Activated CD4-positive, alpha-beta T cell treated with anti-CD3 and anti-CD28 coated beads, Interleukin-2, amount 10 ng/mL, durations not matched to agents 24 days and 14 days (primary cell): ENCODE measurements at places on chromosomes 16 and 17. TPM values are rescaled to one million over a fixed set of nuclear protein-coding genes. Genes with fewer than 3 reads are reported as not detected.

The DDX52 gene
- total RNA-seq: 46.6 and 50.0 TPM in 2 replicates

The SPIRE2 gene
- 1.9 and 2.0 TPM in 2 replicates for total RNA-seq

The GDPD1 gene
- total RNA-seq: 1.8 and 2.7 TPM in 2 replicates

The GNGT2 gene
- 18.2 and 19.5 TPM in 2 replicates for total RNA-seq

The QRICH2 gene
- 2.2 and 2.5 TPM in 2 replicates for total RNA-seq

The SMIM22 gene
- not detected in 2 replicates for total RNA-seq

The FTO gene
- 60.8 and 61.1 TPM in 2 replicates for total RNA-seq

The KRTAP9-4 gene
- not detected in 2 replicates for total RNA-seq

The IRF8 gene
- 235 and 248 TPM in 2 replicates for total RNA-seq

The HOXB8 gene
- not detected in 2 replicates for total RNA-seq

The DBF4B gene
- total RNA-seq: 25.2 and 25.7 TPM in 2 replicates

The AIPL1 gene
- total RNA-seq: not detected in 2 replicates

The KRT28 gene
- total RNA-seq: not detected in 2 replicates

The SEPTIN12 gene
- not detected in 2 replicates for total RNA-seq

The HOXB4 gene
- 3.1 and 3.6 TPM in 2 replicates for total RNA-seq

The PNMT gene
- total RNA-seq: not detected in 2 replicates

The NUDT7 gene
- 4.0 TPM in 2 replicates for total RNA-seq

The PIRT gene
- not detected in 2 replicates for total RNA-seq

The SLC5A10 gene
- not detected in 2 replicates for total RNA-seq

The DNAI2 gene
- total RNA-seq: 0.09 and 0.26 TPM in 2 replicates

The SULT1A1 gene
- 9.4 and 12.1 TPM in 2 replicates for total RNA-seq

The MYL4 gene
- total RNA-seq: not detected in 2 replicates

The MC1R gene
- 4.6 and 5.9 TPM in 2 replicates for total RNA-seq

The TPPP3 gene
- not detected in 2 replicates for total RNA-seq

The ITGAX gene
- 44.3 and 45.9 TPM in 2 replicates for total RNA-seq

The TBC1D3C gene
- total RNA-seq: not detected in 2 replicates

The CEMP1 gene
- 0.24 TPM in 1 of 2 replicates, not detected in the other for total RNA-seq

The C16orf54 gene
- 17.0 and 17.8 TPM in 2 replicates for total RNA-seq
